ENCODE measurements at places on chromosomes 5 and 9.
A peak's percentile ranks its signal among the peaks of the same experiment; 100 is the strongest.

DNA sequence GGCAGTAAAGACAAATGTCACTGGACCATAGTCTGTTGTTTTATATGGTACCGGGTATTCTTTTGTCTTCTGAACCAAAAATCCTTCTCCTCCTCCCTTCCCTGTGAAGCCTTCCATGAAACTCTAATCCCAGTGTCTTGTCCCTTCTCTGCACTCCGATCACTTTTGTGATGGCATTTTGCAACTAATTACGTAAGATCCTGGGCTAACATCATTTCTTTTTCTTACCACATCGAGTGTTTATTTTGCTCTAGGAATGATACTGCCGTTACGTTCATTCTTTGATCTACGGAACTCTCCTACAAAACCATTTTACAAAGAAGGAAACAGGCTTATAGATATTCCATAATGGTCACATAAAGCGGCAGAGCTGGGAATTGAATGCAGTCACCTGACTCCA, 33.7 kb downstream of the SNX18 start:
- no peak for DNase-seq

DNA sequence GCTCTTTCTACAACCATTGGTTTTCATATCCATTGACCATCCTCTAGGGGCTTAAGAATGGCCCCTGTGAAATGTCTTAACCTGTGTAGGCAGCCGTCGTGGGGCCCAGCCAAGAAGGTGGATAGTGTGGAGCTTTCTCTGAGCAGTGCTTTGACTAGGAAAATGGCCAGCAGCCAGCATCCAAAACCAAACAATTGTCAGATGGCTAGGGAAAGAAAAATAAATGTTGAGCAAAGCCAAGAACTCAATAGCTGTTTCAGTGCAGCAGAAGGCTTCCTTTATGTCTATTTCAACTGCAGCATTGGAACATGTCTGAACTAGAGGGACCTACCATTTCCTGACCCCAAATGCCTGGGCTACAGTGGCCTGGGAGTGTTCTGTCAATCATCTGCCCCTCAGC, 374.9 kb downstream of the TLE4 start:
- no peak for DNase-seq

DNA sequence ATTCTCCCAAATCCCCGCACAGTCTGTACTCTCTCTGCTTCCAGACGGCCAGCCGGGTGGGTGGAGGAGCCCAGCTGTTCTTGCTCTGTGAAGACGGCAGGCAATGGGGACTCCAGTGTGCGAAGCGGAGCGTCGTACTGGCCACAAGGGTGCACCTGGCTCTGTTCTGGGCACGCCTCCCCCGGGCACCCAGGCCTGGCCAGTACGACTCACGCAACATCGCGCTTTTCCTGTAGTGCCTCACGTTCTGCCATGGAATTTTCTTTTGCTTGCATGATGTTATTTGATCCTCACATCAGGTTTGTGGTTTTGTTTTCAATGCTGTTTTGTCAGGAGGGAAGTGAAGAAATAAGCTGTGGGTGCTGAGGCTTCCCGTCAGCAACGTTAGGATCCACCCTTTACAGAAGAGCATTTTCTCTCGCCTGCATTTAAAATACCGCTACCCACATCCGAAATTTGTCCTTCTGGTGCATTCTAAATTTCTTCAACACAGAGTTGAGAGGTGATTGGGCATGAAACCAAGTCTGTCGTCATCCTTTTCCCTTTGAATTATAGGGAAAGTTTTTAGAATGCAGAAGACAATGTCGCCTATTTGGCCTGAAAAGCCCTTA, 311.7 kb downstream of the TRIM36 start:
- no peak for DNase-seq

GRCh38 chr5:113039229-113039933, 62.8 kb downstream of the DCP2 start:
- DNase-seq, result no peak

DNA sequence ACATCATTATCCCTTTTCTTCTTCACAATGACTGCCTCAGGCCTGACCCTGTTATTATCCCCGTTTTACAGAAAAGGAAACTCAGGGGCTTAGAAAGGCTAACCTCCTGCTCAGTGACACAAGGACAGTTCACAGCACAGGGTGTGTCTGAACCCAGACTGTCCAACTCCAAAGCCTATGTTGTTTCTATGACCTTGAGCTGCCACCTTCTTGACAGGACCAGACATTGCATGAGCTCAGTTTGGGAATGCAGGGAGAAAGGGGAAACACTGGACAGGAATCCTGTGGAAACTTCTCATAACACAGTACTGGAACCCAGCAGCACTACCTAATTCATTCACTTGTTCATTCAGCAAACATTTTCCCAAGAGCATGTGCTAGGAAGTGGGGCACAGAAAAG, 472.8 kb downstream of the CDK5RAP2 start:
- no peak for DNase-seq

DNA sequence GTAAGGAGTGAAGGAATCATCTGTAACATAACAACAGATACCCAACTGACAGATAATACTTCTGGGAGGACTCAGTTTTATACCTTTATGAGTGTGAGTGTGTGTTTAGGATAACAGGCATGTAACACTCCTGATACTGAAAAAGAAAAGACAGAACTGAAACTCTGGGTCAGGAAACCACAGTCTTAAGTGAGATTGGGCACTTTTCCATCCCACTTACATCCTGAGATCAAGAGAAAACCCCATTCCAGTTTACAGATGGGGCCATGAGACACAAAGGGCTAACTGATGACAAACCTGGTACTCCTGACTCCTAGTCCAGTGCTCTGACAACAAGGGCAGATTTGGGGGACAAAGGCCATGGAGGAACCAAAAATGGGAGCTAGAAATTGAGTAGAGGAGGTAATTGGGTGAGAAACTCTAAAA, 18.0 kb downstream of the IL5 start:
- DNase-seq, result no peak

DNA sequence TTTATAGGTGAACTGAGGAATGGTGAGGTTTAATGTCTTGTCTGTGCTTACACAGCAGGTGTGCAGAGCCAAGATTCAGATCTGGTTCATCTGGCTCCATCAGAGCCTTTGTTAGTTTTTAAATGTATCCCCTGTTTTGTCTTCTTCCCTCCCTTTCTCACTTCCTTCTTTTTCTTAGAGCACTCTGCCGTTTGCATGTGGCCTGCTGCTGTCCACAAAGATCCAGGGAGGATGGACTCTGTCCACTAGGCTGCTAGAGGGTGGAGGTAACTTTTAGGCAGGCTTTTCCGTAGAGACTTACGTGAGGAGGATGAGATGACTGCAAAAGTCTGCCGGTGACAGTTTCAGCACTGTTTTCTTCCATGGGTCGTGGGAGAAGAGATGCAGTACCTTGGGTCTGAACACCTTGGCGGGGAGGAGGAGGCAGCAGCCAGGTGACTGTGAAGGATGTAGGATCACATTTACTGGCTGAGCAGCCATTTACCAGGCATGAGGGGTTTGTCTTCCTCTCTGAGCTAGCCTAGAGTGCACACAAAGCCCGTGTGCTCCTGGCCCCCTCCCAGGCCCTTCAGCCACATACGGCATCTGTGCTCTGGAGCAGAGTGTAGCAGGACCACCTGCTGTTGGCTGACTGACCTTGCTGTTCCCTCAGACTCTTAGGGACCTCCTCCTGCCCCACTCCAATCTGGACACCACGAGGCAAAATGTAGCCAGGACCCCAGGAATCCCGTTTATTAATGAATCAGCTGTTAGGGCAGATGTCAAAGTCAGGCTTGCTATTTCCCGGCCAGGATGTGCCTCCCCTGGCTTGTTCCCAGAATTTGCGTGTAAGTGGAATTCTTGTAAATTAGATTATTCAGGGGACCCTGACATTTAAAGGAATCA, 1.8 kb downstream of the NTMT1 start:
- DNase-seq, result no peak

- DNase-seq, result no peak
These were observed 135.3 kb downstream of the FBXL7 start for GRCh38 chr5:15635289-15635616.

DNA sequence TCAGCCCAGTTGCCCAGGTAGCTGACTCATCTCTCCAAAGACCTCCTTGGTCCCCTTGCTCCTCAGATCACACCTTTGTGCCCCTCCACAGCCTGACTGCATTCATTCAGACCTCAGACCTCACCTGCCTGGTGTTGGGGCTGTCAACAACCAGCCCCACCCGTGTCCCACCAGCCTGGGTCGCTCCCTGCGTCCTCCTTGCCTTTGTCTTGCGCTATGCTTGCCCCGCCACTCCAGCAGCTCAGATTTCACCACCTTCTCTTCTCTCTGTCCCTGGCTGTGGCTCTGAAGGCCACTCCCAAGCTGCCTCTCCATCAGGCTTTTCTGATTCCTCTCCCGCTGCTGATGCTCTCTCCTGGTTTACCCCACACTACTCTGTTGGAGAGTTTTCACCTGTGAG, 103.5 kb downstream of the MVB12B start:
- DNase-seq, result no peak

GRCh38 chr5:351921-352245, 30.4 kb downstream of the AHRR start:
- DNase-seq, result no peak

DNA sequence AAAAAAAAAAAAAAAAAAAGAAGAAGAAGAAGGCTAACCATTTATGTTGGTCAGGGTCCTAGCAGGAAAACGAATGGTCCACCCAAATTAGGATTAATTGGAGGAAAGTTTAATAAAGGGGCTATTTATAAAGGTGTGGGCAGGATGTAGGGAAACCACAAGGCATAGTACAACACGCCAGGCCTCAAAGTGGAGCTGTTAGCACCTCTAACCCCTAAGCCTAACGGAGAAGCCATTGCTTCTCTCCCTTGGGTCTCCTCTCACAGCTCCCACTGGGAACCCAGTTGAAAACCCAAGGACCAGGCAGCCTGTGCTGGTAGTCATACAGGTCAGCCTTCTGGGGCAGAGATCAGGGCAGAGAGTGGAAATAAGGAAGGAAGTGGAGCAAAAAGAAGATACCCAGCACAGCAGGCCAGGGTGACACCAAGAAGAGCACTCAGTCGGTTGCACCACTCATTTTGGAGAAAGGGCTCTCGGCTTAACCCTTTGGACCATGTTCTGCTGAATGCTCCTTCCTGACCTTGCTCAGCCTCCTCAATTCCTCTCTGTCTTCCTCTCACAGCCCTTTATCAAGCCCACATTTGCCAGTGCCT, 8.8 kb upstream of the GLIPR2 start:
- DNase-seq, result no peak

DNA sequence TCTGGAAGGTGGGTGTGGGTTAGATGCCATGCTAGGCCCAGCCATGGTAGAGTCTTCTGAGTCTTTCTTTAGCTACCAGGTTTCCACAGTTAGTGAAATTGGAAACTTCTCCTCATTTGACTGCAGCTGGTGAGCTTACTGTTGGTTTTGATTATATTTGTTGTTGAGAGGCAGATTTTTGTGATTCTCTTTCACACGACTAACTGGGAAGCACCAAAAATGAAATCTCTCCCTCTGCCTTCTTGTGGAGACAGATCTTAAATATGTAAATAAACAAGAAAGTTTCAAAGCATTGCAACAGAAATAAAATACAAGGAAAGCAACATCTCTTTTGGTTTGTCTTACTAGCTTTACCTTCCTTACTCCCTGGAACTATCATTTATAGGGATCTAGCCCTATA, 122.2 kb downstream of the CEMIP2 start:
- no peak for DNase-seq

DNA sequence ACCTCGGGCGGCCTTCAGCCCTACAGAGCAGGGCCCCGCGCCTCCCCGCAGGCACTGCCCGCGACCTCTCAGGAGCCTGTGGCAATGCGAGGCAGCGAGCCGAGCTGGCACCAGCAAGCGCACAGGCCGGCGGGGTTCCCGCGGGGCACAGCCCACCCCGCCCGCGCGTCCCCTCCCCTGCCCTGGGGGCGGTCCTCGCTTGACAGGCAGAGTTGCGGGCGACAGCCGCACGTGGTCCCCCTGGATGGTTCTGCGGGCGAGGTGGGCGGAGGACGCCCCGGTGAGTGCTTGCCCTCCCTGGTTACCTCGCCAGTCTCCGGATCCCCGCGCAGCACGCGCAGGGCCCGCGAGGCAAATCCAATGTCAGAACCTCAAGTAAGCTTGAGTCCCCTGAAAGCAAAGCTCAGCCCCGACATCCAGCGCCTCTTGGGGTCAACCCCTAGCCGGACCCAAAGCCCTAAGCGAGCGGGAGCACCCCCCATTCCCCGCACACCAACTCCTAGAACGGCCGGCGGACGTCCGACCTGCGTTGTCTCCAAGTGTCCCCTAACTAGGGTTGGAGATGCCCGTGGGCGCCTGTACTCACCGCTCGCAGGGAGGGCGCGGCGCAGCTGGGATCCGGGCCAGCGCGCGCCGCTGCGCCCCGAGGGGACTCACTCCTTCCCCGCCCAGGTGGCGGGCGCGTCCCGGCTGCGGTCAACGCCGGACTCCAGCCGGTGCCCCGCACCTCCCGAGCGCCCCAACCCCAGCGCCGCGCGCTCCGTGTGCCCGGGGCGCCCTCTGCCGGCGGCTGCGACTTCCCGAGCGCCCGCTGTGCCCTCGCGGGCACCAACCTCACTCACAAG, at the start of gene DRD1:
DRD1 (minus strand) TSS at position 123 of the 845 bp plus-strand sequence. CDS start 1,083 bp downstream, outside the sequence.
- no peak for DNase-seq

- no peak for DNase-seq
These were observed 21.8 kb downstream of the UNC5A start for GRCh38 chr5:176832162-176832561.

- DNase-seq, result no peak
These were observed 66.2 kb downstream of the NDST1 start for GRCh38 chr5:150573867-150574817.

GRCh38 chr9:98341157-98342097, 86.0 kb upstream of the TBC1D2 start:
- DNase-seq, result peak; percentile 9

GRCh38 chr5:2288466-2288865, 405.7 kb upstream of the IRX4 start:
- no peak for DNase-seq

DNA sequence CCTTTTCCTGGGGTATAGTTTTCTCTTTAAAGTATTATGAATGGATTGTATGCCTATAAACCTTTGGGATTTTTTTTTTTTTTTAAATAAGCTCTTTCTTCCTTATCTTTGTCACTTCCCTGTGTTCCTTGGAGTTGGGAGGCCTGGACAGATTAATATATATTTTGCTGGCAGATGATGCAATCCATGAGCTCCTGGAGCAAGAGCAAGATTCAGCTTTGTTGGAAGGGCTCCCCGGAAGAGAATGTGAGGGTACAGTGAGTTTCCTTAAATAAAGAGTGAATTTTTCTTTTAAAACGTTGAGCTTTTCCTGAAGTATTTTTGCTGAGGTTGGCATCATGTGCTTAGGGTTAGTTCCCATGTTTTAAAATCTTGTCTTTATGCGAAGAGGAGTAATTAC, 98.7 kb upstream of the SLC28A3 start:
- no peak for DNase-seq

GRCh38 chr5:109529520-109529919, 119.7 kb upstream of the PJA2 start:
- no peak for DNase-seq
